ENCODE measurements at places on chromosomes 1 and 21. TPM values are rescaled to one million over a fixed set of nuclear protein-coding genes. Genes with fewer than 3 reads are reported as not detected.

Gene KCNJ15
- 0.06 TPM for total RNA-seq

Gene PUSL1
- 24.7 TPM for total RNA-seq

Gene HSD11B1
- total RNA-seq: not detected

Gene FOXD3
- 0.06 TPM for total RNA-seq

- DNase-seq: no peak
Observed at GRCh38 chr1:154816937-154817336, 53.1 kb downstream of the KCNN3 start.

DNA sequence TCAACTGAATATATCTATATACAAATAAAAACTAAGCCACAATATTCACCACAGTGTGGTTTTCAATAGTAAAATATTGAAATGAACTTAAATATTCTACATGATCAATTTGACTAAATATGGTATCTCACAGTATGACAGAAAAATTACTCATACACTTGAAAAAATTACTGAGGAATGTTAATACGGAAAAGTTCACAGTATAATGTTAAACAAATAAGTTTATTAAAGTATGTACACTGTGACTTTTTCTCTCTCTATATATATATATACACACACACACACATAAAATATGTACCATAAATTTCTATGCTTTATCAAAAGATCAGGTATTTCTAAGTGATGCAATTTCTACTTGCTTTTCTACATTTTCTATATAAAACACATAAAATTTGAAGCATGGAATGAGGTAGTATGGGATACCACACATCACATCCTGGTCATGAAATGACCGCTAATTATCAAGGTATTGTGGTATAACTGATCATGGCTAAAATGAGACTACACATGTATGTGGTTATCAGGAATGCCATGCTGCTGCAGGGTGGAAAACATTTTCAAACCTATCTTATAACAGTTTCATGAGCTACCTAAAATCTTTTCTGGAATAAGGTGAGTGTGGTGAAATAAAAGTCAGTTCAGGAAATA lies 102.3 kb downstream of the CDC42BPA start:
- no peak for DNase-seq

- no peak for DNase-seq
Observed at GRCh38 chr1:21406659-21407058, 33.3 kb upstream of the NBPF3 start.

GRCh38 chr1:20983297-20983889 lies 193.3 kb downstream of the EIF4G3 start:
- no peak for DNase-seq

DNA sequence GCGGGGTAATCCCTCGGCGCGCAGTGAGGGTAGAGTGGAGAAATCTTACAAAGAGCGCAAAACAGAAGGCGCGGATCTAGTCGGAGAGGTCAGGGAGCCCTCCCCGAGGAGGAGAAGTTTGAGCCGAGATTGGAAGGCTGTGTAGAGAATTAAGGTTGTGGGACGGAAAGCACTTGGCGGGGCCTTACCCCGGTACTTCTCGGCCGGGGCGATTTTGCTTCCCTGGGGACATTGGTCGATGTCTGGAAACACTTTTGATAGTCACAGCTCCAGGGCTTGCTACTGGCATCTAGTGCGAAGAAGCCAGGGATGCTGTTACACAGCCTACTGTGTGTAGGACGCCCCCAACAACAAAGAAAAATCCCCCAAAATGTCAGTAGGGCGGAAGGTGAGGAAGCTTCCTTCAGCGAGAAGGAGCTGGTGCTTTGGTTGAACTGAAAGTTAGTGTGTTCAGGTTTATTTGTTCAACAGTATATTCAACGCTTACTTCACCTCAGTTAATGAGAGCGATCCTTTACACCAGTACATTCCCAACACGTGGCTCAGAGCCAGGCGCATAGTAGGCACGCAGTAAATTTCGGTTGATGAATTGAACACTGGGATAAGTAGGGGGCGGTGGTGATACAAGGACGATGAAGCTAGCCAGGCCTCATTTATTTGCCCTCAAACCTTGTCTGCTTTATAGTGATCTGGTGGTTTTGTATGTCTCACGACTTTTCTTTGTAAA lies 807 bp downstream of the CEP85 start:
- no peak for DNase-seq

DNA sequence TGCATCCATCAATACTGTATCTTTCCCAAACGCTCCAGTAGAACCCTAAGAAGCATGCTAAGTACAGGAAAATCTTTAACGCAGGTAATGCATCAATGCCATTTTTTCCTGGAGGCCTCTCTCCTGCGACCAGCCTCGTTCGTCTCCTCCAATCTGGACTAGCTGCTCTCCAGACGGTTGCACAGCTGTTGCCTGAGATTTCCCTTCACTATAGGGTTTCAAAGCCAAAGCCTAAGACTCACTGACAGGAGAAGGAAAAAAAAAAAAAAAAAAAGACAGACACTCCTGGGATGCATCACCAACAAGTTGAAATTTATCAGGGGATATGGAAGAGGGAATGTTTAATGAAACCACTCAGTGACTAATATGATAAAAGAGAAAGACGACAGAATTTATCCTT lies 93.0 kb downstream of the APP start:
- DNase-seq: no peak

- no peak for DNase-seq
Observed at GRCh38 chr1:177648138-177648537, 321.7 kb downstream of the SEC16B start.

- DNase-seq: peak; percentile 63
Observed at GRCh38 chr1:107529511-107530149, 388.8 kb downstream of the NTNG1 start.

DNA sequence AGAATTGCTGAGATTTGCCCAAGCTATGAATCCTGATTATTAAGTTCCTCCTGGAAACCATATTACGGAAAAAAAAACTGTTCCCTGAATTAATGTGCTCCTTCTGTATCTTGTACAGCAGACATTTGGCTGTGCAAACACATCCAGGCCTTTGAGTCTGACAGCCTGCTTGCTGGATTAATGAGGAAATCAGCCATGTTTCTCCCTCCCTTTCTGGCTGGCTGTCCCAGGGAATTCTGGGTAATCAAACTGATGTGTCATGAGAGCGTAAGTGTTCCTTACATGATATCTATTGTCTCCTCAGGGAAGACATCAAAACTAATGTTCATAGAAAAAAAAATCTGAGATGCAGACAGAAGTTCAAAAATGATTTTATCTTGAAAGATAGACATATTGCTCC lies 18.8 kb downstream of the PGBD5 start:
- no peak for DNase-seq

DNA sequence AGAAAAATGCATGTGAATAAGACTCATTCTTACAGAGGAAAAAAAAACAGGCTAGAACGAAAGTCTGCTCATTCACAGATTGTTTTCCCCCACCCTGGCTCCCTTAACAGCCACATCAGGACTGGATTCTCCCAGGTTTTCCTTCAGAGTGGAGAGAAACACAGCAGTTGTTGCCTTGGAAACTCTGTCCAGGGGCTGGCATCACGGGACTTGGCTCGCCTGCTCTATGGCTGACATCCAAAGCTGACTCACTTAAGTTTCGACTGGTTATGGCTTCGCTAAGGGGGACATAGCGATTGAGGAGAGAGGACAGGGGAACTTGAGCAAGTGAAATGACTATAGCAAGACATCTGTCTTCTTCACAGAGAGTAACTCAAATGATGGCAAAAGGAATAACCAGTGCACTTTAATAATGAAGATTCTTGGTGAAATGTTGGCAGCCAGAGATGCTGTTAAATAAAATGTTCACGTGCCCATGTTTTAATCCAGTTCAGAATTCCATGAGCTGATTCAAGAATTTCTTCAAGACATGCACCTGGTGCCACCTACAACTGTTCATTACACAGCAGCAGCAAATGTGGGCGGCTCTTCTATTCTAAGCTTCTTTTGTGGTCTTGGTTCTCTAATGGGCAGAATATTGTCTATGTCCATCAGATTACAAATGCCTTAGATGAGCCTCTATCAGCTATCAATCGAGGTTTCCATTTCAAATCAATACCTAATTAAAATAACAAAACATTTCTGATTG lies 21.8 kb downstream of the MIS18A start:
- peak; percentile 89 for DNase-seq

DNA sequence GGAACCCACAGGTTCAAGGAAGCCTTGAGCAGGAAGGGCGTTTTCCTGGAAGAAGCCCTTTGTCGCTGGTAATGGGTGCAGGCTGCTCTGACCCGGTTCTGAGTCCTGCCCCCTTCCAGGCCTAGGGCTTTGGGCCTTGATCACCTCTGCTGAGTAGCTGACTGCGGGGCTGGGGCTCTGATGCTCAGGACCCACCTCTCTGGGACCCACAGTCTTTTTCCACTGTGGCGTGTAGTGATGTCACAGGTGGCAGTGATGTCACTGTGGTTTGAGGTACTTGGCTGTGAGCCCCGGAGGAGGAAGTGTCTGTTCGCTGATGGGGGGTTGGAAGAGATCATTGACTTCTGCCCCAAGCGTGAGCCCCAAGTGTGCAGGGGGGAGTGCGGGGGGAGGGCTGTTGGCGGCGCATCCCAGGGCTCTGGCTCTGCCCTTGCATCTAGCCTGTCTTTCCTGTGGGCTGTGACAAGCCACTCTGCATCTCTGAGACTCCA lies 6.9 kb downstream of the TNFRSF1B start:
- no peak for DNase-seq

DNA sequence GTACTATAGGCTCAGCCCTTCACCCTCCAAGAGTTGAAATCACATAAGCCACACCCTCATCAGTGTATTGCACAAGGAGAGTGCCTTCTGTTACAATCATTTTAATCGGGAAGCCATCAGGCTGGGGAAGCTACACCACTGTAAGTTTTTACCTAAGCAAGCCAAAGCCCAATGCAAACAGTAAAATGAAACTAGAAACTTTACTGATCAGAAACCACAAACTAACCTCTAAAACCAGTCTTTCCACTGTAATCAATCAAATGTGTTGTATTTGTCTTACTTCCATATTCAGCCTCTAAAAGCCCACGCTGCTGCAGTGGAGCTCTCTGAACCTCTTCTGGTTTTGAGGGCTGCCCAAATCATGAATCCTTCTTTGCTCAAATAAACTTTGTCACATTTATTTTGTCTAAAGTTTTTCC lies 26.2 kb downstream of the CAPN8 start:
- DNase-seq: no peak

DNA sequence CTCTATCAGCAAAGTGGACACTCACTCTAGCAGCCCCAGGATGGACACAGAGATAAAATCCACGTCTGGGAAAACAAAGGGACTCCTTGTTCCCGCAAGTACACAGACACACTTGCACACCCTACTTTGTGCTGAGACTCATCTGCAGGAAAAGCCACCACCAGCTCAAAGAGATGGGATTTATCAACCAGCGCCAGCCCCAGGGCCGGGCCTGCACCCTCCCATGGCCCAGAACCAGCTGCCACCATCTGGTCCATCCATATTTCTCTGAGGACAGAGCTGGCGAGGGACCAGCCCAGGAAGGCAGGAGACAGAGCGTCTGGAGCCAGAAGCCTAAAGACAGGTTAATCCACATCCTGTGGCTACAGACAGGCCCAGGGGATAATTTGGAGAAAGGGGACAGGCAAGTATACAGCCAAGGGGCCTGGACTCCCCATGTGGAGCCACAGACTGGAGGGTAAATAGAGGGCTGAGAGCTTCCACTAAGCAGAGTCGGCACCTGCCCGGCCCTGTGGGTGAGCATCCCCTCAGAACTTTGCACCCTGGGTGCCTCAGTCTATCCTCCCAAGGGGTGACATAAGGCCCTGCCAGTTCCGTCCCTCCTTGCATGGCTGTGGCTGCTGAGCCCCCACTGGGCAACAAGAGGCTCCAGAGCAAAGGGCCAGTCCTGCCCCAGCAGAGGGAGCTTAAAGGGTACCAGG lies 233.9 kb downstream of the PTPRU start:
- no peak for DNase-seq

DNA sequence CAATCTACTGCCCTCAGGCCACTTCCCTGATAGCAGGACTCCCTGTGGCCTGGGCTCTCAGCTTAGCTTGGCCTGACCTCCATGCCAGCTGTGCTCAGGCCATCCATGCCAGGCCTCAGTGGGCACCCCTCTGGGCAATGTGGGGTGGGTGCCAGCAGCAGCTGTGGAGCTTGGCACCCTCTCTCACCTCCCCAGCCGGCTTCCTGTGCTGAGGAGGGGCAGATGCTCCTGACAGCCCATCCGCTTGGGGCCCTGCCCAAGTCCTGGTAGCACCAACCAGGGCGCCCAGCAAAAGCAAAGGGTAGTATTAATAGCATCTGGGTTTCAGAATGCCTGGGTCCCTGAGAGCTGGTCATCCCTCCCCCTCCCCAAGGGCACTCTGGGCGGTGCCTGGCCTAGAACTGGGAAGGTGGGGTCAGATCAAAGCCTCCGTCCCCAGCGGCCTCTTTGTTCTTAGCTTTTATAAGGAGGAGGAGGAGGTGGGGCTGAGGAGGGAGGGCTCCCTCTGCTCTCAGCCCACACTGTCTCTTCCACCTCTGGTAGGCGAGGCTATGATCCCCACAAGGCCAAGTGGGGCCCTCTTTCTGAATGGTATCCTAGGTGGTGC lies 6.1 kb downstream of the EFNA4 start:
- no peak for DNase-seq

DNA sequence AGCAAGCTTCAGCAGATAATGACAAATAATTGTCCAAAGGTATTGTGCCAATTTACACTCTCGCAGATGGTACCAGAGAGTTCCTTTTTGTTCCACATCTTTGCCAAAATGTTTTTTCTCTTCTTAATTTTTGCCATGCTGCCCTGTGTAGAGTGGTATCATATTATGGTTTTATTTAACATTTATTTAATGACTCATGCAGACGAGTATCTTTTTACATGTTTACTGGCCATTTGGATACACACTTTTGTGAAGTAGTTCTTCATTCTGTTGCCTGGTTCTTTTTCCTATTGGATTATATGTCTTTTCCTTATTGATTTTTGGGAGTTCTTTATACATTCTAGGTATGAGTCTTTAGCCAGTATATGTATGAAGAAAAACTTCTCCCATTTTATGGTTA lies 151.1 kb downstream of the PCNX2 start:
- no peak for DNase-seq

GRCh38 chr1:158506369-158506987 lies 34.5 kb downstream of the OR10R2 start:
- peak; percentile 11 for DNase-seq

GRCh38 chr1:171969226-171969625 lies 127.9 kb downstream of the DNM3 start:
- no peak for DNase-seq

DNA sequence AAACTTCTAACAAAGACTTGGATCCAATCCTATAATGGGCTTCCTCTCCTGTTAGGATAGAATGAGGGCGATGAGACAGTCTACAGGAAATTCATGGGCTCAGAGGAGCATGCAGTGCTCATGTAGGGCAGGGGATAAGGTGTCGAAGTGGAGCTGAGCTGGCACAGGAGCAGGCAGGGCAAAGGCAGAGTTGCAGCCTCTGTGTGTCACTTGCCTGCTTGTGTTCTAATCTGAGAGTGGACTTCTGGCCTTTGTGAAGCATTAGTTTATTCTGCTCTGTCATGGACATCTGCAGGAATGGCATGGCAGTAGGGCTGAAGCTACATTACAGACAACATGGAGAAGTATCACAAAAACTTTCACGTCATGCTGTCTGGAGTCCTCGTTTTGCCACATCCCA lies 32.6 kb downstream of the LHX8 start:
- DNase-seq: no peak

GRCh38 chr1:1603671-1604373 lies 3.9 kb upstream of the FNDC10 start:
- no peak for DNase-seq
